ENCODE measurements at places on chromosomes 16 and 17.

- no peak for DNase-seq
These were observed 115.8 kb downstream of the OR1D5 start for GRCh38 chr17:2947588-2947950.

GRCh38 chr17:79192503-79193351 is 118.1 kb downstream of the ENGASE start:
- no peak for DNase-seq

GRCh38 chr16:82758904-82759303 is 132.1 kb downstream of the CDH13 start:
- DNase-seq = no peak

GRCh38 chr17:21089933-21090901 is 36.5 kb upstream of the DHRS7B start:
- DNase-seq = no peak

DNA sequence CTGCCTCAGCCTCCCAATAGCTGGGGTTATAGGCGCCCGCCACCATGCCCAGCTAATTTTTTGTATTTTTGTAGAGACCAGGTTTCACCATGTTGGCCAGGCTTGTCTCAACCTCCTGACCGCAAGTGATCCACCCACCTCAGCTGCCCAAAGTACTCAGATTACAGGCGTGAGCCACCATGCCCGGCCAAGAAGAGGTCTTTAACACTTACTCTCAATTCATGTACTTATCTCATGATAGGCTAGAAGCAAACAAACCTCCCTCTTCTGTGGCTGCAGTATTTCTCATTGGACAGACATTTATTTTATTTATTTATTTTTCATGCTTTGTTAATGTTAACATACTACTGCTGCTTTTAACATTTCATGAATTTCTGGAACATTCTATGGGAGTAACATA is 7.0 kb upstream of the NT5C start:
- no peak for DNase-seq

DNA sequence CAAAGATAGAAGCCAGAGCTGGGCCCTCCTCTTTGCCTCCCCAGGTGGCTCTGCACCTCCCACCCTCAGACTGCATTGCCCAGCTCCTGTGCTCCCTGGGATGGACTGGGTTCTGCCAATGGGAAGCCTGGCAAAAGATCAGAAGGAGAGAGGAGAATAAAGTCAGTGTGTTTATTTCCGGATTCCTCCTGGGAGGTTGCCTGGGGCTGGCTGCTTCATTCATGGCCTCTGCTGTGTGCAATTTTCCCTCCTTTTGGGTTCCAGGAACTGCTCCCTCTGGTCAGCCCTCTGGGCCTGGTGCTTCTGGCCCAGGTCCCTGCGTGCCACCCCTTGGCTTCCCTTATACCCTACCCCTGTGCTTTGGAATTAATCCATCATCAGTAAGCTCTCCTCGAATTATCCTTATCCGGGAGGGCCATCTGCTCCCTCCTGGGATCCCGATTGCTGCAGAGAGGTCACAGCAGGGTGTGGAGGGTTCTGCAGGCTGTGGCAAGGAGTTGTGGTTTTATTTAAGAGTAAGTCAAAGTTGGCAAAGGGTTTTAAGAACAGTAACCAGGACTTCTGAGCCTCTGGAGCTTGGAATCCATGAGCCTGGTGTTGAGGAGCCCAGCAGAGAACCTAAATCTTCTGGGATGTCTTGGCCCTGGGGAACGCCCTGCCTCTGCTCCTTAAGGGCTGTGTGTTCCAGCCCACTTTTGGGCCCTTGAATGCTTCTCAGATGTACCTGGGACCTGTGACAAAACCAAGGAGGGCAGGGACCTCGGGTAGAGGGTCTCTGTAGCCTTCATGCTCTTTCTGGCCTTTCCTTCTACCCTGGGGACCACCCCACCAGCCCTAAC is 8.2 kb upstream of the MMP2 start:
- DNase-seq = no peak

DNA sequence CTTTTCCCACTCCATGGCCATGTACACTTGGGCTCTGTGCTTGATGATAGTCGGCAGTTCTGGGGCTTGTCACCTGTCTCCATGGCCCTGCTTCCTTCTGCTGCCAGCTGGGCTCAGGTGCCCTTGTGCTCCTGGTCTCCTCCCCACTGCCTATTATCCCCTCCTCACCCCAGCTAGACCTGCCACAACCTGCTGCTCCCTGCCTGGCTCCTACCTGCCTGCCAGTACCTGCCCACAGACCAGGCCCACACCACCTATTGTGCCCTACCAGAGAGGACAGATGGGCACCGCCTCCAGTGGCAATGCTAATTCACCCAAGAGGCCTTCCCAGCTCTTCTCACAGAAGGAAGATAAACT is 538 bp upstream of the RAPGEFL1 start:
- no peak for DNase-seq

DNA sequence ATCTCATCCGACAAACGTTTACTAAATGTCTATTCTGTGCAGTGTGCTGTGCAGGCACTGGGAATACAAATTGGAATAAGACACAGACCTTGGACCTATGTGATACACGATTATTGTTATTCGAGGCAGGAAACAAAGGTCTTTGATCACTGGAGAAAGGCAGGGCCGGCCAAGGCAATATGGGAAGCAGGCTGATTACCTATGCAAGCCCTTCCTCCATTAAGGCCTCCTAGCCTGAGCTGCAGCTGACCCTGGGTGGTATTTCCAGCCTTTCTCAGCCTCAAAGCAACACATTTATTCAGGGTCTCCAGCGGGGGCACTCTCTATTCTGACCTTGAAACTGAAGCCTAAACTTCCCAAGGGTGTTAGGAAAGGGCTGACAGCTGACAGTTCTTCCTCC is 13.4 kb downstream of the ST6GALNAC1 start:
- DNase-seq = no peak

GRCh38 chr17:79036596-79036995 is 12.6 kb downstream of the C1QTNF1 start:
- peak; percentile 76 for DNase-seq

DNA sequence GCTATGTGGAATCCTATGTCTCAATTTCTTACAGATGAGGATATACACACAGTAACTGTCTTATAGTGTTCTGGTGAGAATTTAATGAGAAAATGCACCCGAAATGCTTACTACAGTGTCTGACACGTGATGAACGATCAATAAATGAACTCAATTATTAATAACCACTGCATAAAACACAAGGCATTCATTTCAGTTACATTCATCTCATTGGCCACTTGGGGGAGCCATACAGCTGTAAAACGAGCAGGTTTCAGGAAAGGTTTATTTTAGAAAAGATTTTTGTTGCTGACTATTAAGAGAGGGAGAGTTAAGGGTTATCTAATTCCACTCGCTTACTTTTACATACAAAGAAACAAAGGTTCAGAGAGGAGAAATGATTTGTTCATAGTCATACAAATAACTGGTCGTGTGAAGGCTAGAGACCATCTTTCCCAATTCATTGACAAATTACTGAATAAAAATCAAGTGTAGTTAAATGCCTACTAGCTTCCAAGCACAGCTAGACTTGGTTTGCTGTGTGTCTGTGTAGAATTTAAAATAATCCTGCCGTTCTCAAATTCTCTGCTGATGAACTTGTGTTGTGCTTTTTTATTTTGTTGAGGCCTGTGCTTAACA is 160.1 kb downstream of the MAP2K4 start:
- DNase-seq = peak; percentile 21

DNA sequence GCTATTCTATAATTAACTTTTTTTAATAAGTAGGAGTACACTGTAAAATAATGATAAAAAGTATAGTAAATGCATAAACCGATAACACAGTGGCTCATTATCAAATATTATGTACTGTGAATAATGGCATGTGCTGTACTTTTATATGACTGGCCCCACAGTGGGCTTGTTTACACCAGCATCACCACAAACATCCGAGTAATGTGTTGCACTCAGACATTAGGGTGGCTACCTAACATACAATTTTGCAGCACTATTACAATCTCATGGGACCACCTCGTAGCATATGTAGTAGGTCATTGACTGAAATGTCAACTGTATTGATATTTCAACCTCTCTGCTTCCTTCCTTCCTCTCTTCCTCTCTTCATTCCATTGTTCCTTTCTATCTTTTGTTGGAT is 51.7 kb downstream of the TBX4 start:
- DNase-seq = no peak

All from inflammatory macrophage (primary cell).